ENCODE measurements at places on chromosomes 5 and 9.

GRCh38 chr9:121316378-121316777, 48.4 kb downstream of the GSN start:
- no peak for DNase-seq

GRCh38 chr5:36442796-36443195, 141.1 kb upstream of the RANBP3L start:
- no peak for DNase-seq

GRCh38 chr9:83933790-83934189, 12.6 kb upstream of the KIF27 start:
- DNase-seq, result no peak

GRCh38 chr5:77999399-77999798, 223.3 kb upstream of the TBCA start:
- no peak for DNase-seq

GRCh38 chr5:81003811-81004386, 43.7 kb downstream of the RASGRF2 start:
- DNase-seq, result no peak

DNA sequence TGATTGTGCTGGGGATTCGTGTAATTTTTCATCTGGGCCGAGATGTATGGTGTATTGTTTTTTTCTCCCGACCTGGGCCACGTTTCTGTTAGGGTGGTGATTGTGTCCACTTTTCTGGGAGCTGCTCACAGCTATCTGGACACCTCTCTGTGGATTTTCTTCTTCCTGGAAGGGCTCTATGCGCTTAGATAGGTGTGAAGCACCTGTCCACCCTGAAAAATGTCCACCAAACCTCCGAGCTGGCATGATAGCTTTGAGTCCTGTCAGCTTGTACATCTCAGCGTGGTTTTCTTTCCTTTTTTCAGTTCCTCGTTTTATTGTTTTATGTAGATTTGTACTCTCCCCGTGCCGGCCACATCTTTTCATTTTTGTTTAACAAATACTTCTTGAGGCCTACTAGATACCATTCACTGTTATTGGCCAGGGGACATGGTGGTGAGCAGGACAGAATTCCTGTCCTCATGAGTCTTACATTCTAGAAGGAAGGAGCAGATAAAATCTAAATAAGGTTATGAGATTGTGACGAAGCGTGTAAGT, 1.1 kb downstream of the UGCG start:
- DNase-seq, result no peak

DNA sequence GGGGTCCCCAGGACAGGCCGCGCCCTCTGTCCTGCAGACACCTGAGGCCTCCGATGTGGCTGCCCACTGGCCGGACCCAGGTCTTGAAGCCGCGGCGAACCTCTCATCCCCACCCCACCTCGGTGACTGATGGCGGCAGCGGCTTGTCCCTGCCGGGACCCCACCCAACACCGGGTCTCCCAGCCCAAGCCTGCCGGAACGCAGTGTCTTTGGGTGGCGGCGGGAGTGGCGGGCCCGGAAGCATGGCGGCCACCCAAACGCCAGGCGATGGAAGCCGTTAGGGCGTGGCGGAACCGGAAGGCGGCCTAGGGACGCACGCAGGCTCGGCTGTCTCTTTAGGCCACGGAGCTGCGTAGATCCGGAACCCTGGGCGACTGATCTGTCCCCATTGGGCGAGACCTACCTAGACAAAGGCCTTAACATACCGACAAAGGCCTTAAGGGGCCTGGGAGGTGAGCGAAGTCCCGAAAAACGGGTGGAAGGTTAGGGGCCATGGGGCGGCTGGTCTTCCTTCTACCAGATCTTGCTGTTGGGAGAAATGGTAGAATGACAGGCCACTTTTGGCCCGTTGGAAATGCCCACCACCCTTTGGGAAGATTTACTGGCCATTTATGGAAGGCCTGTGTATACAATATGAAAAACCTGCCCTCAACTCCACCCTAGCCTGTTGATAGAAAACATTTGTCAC, 94.6 kb upstream of the SMC2 start:
- DNase-seq, result no peak

- no peak for DNase-seq
These were observed 1.1 kb downstream of the CRAT start for GRCh38 chr9:129109537-129109903.

- DNase-seq, result no peak
These were observed 522.5 kb downstream of the TLE4 start for GRCh38 chr9:80094176-80094771.

- DNase-seq, result no peak
These were observed 89.6 kb upstream of the FCN2 start for GRCh38 chr9:134791009-134791408.

DNA sequence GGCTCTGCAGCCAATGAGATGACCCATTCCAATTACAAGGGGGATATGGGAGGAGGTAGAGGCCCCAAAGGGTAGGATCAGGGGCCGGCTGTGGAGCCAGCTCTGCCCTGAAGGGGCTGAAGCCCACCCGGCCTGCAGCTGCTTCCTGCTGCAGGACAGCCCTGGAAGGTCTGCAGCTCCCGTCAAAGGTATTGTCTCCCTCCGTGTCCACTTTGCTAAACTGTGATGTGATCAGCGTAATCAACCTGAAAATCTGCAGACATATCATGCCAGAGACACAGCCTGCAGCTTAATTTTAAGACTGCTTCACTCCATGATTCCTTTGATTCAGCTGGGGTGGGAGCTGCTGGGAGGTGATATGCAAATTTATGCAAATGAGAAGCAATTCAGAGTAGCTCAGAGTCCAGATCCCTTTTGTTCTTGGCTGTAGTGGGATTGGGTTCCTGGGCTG, 90.7 kb downstream of the GADD45G start:
- DNase-seq, result no peak

GRCh38 chr5:168851902-168852321, 272.7 kb upstream of the PANK3 start:
- DNase-seq, result no peak

DNA sequence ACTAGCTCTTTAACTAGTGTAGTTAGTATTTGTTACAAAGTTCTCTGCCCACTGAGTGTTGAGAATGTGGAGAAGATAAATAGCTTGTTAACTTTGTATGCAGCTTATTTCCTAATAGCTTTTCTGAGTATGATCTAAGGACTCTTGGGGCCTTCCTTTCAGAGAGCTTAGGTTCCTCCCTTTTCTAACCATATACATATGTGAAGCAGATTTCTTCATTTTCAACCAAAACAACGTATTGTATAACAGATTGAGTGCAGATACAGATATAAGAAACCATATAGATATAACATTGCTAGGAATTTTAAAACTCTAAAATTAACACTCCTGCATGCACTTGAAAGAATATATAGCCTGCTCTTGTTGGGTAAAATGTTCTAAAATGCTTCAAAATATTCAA, 70.4 kb downstream of the SCAMP1 start:
- DNase-seq, result no peak

GRCh38 chr5:113218200-113218599, 216.6 kb downstream of the TSSK1B start:
- no peak for DNase-seq

- DNase-seq, result no peak
These were observed 21.6 kb upstream of the TCF7 start for GRCh38 chr5:134092875-134093274.

DNA sequence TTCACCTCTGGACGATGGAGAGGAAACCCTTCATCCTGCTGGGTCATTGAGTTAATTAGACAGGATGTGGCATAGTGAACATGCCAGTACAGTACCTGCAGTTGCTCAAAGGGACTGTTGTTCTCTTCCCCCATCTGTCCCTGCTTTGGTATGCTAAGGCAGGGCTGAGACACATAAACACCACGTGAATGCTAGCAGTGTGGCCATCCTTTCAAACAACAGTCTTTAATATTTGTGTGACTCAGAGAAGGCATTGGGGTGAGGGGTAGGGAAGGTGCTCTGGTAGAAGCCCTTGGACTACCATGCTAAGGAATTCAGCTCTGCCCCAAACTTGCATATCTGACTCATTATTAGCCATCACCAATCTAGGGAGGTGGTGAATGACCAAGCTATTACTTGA, 180.2 kb upstream of the ZNF618 start:
- DNase-seq, result no peak

DNA sequence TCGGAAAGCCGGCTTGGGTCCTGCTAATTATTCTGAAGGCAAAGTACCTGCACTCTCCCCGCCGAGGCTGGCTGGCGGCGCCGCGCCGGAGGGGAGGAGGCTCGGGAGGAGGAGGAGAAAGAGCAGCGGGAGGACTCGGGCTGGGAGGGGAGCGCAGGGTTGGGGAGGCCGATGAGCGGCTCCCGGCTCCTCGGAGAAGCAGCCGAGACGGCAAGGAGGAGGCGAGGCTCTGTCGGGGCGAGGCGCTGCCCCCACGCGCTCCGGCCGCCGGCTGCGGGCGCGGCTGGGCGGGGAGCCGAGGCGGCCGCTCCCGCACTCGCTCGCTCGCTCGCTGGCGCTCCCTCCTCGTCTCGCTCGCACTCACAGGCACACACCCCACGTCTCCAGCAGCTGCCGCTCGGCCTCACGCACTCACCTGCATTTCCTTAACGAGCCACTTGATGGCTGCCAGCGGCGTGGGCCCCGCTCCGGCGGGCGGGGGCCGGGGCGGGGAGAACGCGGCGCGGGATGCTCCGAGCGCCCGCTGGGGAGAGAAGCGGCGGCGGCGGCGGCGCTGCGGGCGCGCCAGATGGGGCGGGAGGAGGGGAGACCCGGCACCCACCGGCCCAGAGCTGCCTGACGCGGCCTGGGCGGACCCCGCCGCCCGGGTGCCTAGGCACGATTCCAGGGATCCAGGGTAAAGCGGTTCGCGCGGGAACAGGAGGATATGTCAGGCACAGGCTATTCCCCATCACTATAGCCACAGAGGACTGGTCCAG, at the start of gene PTPRD:
Gene PTPRD, minus strand, starts transcription at position 362 of the 758 bp plus-strand sequence.
- no peak for DNase-seq

GRCh38 chr5:51024263-51024662, 357.8 kb downstream of the PARP8 start:
- no peak for DNase-seq

- DNase-seq, result no peak
These were observed 6.2 kb downstream of the RBM22 start for GRCh38 chr5:150694612-150695011.

DNA sequence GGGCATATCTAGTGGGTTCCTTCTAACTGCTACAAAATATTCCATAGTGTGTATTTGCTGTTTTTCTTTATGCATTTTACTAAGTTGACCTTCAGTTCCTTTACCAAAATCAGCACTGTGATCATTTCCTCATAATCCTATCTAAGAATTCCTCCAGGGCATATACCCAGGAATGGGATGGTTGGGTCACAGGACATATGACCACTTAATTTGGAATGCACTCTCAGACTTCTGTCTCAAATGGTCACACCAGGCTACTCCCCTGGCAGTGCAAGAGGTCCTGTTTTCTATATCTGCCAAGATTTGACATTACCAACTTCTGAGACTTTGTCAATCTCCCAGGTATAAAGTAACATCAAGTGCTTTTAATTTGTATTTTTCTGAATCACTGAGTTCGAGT, 63.9 kb downstream of the ADAMTS12 start:
- DNase-seq, result no peak

DNA sequence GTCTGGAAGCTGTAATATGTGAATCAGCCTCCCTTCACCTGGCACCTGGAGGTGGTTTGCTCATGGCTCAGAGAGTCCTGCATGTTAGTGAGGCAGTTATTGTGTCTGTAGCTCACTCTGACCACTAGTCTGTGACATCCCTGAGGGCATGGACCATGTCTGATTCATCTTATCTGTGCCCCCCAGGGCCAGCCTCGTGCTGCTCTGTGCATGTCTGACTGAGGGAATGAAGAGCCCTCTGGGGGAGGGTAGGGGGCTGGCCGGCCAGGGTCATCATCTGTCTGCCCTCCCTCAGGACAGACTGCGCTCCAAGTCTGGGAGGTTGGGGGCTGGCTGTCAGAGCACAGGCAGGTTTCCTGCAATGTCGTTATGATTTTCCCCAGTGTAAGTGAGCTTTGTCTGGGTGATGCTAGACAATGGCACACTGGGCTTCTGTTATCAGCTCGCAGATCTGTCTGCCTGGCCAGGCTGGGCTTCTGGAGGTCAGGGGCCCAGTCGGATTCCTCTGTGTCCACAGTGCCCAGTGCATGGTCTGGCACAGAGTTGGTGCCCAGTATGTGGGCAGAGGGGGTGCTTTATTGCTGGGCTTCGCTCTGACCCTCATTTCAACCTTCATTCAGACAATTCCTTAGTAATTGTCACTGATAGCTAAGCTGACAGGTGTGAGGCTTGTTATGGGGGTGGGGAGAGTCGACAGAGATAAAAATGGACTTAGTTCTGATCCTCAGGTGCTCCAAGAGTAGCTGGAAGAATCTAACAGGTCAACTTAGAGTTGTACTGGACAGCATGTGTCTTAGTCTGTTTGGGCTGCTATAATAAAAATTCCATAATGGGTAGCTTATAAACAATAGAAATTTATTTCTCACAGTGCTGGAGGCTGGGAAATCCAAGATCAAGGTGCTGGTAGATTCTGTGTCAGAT, 85.7 kb upstream of the SHB start:
- DNase-seq, result no peak

DNA sequence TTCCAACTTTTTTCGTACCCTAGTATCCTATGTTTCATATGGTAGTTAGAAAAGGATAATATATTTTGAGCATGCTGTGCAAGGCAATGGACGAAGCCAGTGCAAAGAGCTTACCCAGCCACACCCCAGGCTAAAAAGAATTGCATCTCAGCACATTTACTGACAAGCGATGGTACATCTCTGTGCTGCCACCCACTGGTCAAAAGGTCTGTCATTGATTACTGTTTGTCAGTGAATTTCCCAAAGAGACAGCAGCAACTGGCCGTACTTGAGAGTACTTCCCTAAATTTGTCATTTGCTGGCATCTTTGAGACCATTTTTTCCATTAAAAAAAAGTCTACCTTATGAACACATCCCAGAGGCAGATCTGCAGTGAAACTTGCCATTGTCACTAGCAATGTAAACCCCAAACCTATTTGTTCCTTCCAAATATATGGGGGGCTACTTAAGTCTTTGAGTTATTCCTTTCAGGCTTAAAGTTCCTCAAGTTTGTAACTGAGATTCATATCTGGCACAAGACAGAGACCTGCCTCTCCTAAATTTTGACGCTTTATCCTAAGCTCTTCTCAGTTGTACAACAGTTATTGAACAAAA, 184.3 kb downstream of the CTNND2 start:
- DNase-seq, result no peak

DNA sequence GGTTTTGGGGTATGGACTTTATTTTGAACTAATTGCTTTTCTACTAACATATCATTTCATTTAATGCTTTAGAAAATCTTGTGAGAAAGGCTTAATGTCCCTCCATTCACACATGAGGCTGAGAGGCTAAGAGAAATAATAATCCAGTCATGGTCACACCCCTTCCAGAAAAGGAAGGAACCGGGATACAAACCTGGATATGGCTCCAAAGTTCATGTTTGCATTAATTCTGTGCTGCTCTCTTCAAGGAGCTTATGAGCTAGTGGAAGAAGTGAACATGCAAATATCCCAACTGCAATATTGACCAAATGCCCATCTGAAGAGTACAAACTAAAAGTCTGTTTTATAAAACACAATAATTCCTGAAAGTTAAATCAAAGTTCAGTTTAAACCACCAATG, 732.1 kb upstream of the RIOK2 start:
- no peak for DNase-seq

- no peak for DNase-seq
These were observed 298.4 kb downstream of the NDUFS4 start for GRCh38 chr5:53858700-53859456.

Measured in stimulated activated CD4-positive, alpha-beta T cell treated with anti-CD3 and anti-CD28 coated beads, Interleukin-1b, Interleukin-23, amount 100 ng/mL, for 4 hours (primary cell).